ENCODE measurements at places on chromosomes 1 and 21.

DNA sequence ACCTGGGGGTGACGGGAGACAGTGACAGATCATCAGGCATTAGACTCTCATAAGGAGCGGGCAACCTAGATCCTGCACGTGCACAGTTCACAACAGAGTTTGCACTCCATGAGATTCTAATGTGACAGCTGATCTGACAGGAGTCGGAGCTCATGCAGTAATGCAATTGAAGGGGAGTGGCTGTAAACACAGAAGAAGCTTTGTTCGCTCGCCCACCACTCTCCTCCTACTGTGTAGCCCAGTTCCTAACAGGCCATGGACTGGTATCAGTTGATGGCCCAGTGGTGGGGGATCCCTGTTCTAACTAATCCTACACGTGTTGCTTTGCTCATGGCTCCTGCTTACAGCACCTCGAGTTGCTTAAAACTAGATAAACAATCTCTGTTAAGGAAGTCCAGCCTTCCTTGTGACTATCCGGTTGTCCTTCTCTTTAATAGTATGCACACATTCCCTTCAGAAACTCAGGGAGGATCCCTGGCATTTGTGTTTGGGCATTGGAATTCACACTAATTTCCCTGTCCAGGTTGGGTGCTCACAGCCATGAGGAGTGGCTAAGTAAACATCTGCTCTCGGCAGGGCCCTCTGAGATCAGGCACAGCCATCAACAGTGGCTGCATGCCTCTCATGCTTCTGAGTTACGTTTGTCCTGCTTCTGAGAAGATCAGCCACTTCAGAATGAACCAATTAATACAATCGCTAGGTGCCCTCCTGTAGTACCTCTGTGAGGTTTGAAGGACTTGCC lies 21.1 kb upstream of the F3 start:
- no peak for DNase-seq

DNA sequence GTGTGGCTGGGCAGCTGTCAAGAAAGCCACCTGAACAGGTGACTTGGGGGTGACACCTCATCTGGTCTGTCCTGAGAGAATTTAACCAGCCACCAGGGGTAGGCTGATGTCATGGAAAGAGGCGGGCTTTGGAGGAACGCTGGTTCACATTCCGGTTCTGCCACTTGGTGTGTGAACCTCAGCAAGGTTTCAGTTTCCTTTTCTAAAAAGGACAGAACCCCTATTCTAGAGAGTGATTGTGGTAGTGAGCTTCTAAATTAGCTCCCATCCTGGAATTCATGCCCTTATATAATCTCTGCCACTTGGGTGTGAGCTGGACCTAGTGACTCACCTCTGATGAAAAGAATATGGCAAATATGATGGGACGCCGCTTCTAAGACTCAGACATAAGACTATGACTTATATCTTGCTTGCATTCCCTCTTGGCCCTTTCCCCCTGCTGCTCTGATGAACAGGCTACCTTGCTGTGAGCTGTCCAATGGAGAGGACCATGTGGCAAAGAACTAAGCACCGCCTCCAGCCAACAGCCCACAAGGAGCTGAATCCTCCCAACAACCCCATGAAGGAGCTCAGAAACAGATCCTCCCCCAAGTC lies 332.1 kb downstream of the RRAGC start:
- DNase-seq = peak; percentile 66

DNA sequence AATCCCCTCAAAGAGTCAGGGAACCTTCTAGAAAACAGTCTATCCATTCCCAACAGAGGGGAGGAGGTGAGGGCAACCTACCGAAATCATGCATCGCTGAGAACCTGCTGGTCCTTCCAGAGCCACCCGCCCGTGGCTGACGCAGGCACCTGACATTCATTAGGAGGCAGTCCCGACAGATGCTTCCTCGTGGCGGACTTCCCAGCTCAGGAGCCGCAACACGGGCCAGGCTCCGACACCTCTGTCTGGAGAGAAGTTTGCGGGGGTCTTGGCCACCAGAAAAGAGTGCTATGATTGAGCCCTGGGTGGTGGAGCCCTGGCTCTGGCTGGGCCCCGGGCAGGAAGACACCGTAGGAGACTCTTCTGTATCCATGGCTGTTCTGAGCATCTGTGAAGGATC lies 86.4 kb upstream of the ARHGEF16 start:
- DNase-seq = no peak

- DNase-seq = no peak
Observed at GRCh38 chr1:4675454-4676186, 21.2 kb downstream of the AJAP1 start.

DNA sequence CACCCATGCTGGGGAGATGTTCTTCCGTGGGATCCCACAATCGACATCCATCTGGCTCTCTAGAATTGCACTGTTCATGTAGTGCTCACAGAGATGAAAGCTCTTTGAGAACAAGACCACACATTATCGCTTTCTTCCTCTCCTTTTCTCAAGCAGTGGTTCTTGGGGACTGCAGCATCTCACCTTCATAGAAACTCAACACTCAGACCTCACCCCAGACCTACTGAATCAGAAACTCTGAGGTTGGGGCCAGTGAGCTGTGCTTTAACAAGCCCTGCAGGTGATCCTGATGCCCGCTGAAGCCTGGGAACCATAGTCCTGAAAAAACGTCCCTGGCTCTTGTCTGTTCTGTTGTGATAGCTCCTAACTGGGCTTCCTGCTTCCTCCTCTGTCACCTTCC lies 251.3 kb upstream of the FGGY start:
- DNase-seq = no peak

- no peak for DNase-seq
Observed at GRCh38 chr1:96934282-96934681, 212.7 kb downstream of the PTBP2 start.

DNA sequence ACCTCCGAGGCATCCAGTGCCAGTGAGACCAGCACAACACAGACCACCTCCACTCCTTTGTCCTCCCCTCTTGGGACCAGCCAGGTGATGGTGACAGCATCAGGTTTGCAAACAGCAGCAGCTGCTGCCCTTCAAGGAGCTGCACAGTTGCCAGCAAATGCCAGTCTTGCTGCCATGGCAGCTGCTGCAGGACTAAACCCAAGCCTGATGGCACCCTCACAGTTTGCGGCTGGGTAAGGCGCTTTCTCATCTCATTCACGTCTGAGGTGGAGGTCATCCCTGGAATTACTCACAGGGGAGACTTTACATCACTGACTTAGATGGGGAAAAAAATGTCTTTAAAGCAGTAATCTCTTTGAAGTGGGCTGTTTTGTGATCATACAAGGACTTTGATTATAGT lies 106.3 kb downstream of the CD247 start:
- DNase-seq = no peak

DNA sequence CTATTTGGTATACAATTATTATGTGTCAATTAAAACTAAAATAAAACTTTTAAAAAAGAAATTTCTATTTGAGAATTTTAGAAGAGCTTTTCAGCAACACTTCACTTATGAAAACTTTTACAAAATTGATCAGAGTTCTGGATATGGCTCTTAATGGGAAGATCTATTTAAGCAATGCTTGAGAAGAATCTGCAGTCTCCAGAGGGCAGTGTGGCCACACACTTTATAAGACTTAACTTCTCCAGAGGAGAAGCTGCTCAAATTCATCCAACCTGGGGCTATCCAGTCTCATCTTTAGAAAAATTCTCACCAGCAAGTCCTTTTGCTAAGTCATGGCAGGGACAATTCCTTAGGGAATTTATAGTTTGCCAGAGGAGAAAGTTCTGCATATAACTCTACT lies 25.2 kb upstream of the AGO1 start:
- DNase-seq = no peak

DNA sequence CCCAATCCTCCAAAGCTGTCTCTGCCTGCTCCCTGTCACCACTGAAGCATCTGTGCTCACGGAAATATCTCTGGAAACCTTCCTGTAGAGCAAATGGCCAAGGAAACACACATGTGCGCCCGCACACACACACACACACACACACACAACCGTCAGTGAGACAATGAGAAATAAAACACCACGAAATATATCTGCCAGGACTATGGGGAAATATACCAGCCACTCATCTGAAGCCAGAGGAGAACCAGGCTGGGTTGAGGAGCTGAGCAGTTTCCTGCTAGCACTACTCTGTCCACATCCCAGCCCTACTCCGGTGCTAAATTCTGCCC lies 25.1 kb upstream of the PLXNA2 start:
- no peak for DNase-seq

- DNase-seq = no peak
Observed at GRCh38 chr1:33221385-33221758, 34.9 kb upstream of the ZNF362 start.

DNA sequence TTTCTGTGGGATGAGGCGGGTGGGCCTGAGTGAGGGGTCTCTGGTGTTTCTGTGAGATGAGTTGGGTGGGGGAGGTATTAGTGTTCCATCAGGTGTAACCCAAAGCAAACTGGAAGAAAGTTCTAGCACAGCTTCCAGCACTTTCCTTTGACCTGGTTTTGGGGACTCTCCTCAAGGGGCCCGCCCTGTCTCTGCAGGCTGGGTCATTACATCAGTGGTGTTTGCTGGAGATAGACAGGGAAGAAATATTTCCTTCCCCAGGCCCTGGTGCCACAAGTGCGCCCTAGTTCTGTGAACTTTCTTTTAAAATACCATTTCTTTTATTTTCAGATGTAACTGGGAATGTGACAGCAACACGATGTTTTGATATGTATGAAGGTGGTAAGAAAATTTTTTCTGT lies 16.5 kb upstream of the MX2 start:
- no peak for DNase-seq

- no peak for DNase-seq
Observed at GRCh38 chr1:65332821-65333220, 23.5 kb downstream of the DNAJC6 start.

DNA sequence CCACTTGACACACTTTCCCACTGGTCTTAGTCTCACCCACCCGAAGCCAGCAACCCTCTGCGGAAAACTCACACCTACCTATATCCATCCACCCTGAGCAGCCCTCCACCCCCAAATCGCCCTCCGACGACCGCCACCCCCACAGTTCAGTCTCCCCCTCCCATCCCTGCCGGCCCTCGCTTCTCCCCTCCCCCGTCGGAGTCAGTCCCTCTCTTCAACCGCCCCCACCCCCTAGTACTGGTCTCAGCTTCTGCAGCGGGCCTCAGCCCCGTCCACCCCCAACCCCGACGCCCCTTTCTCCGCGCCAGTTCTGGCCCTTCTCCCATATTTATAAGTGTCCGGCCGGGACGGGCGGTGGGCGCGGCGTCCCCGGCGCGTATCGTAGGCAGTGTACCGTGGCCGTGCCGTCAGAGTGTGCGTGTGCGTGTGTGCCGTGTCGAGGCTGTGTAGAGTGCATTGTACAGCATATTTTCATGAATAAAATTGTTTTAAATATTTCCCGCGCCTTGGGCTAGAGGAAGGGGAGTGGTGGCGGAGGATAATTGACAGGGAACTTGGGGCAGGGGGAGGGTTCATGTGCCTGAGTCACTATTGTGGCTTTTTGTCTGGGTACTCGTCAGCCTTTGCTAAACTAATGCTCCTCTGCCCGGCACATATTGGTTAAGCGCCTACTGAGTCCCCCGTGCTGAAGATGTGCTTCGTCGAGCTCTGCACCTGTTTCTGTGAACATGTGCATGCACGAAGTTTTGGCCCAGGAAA lies 22.0 kb downstream of the FOXO6 start:
- DNase-seq = peak; percentile 27

DNA sequence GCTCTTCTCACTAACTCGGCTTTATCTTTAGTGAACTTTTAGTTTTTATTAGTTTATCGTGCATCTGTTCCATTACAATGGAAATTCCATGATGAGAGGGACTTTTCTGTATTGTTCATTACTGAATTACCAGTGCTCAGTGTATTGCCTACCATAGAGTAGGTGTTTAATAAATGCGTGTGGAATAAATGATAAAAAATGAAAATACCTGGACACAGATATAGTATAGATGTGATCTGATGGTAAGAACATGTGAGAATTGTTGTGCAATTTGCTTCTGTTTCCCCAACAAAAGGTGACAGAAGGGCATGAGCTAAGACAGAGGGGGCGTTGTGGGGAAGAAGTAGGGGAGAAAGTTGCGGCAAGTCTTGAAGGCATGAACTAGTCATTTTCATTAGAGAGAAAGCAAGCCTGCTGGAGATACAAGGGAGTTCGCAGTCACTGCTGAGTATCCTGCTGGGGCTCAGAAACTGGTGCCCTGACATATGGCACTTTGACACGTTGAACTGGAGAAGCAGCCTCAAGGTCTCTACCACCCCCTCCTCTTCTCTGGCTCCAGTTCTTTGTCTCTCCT lies 5.6 kb upstream of the COG2 start:
- DNase-seq = peak; percentile 4

DNA sequence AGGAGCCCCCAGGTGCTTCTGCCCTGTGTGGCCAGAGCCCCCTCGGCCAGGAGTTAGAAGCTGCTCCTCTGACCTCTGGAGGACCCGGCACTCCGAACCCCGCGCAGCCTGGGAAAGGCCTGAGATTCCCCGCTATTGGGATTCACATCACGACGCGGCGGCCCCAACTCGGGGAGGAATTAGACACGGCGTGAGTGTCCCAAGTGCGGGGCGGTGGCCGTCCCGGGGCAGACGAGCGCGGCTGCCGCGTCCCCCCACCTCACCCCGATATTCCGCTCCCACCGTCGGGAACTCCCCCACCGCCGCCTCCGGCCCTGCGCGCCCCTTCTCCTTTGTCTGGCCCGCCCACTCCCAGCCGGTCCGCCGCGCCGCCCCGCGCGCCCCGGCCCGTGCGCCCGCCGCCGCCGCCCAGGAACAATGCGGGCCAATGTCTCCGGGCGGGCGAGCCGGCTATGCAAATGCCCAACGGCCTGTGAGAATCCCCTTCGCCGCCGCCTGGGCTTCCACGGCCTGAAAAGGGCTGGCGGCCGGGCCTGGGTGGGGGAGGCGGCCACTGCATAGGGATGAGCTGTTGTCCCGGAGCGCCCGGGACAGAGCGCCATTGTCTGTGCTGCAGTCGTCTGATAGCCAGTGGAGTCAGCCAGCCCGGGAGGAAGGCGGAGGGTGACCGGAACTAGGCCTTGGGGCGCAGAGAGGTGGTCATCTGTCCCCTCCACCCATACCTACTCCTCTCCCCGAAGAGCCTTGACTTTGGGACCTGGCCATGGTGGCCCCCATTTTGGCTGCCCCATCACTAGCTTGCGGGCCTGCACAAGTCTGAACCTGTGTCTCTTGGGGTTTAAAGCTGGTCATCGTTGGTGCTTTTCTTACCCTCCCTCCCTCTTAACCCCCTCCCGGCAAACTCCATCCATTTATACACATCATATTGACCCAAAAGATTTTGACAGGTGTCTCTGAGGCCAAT lies 19.4 kb downstream of the RHBG start:
- DNase-seq = no peak
